ENCODE measurements at places on chromosomes 6 and 20.

GRCh38 chr6:14943116-14943515, 302.8 kb upstream of the JARID2 start:
- no peak for DNase-seq

DNA sequence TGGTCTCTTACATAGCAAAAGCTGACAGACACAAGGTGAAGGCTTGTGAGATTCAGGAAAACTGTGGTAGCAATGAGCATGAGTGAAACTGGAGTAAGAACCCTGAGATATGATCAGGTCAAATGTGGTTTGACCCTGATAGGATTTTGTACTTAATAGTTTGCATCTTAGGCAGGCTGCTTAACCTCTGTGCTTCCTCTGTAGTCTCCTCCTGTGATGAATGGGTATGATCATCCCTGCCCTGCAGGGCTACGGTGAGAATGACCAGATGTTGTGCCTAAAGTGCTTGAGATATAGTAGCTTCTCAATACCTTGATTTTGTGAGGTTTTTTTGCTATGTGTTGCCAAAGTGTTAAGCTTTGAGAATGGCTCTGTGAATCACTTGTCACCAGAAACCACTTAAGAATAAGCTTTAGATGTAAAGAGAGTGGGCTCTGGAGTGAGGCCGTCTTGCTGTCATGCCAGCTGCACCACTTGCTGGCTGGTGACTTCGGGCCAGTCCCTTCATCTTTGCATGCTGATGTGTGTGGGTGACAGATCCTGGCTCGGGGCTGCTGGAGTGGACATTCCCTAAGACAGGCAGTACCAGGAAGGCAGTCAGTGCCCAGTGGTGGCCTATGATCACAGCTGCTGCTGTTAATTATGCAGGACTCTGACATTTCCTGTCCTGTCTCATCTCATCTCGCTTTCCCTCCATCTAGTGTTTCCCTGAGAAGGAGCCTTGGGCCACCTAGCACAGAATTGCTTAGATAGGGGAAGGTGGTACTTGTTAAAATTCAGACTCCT, 254.7 kb downstream of the NFATC2 start:
- DNase-seq: no peak

DNA sequence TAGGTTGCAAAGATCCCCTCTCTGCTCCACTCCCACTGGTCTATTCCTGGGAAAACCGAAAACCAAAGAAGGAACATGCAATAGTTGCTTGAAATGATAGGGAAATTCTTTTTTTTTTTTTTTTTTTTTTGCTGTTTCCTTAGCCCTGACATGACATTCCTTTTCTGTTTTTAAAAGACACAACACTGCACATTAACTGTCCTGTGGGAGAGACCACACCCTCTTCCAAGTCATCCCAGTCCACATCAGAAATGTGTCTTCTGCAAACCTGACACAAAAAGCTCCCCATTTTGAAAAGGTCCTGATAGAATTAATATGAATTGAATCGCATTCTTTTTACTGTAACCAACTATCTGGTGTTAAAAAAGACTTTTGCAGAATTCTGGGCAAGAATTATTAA, 43.4 kb upstream of the RIPOR2 start:
- DNase-seq: no peak

DNA sequence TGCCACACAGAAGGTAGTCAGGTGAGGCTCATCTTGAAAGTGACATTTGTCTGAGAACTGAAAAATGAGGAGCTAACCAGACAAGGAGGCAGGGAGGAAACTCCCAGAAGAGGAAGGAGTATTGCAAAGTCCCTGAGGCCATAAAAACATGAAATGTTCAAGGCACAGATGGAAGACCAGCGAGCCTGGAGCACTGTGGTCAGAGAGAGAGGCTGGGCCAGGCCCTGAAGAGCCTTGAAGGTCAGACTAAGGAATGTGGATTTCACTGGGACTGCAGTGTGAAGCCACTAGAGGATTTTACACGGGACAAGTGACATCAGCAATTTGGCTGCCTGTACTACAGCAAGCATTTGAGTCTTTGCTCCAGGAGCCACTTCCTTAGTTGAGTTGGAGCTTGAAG, 21.1 kb upstream of the TMEM181 start:
- no peak for DNase-seq

DNA sequence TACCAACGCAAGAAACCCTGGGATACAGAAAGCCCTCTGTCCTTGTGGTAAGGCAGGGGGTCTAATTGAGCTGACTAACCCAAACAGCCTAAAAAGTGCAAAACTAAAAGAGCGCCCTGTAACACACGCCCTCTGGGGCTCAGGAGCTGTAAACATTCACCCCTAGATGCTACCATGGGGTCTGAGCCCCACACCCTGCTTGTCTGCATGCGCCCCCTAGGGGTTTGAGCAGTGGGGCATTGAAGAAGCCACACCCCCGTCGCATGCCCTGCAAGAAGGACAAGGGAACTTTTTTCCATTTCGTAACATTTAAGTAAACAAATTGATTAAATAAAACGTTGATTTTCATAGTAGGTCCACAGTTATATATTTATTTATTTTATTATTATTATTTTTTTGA, 616.9 kb upstream of the MAN1A1 start:
- DNase-seq: no peak

DNA sequence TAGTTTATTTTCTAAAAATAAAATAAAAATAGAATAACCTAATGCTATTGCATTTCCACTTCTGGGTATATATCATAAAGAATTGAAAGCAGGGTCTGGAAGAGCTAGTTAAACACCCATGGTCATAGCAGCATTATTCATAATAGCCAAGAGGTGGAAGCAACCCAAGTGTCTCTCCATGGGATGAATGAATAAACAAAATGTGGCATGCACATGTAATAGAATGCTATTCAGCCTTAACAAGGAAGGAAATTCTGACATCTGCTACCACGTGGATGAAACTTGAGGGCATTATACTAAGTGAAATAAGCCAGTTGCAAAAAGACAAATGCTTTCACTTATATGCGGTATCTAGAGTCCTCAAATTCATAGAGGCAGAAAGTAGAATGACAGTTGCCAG, 130.8 kb downstream of the TIAM2 start:
- no peak for DNase-seq

DNA sequence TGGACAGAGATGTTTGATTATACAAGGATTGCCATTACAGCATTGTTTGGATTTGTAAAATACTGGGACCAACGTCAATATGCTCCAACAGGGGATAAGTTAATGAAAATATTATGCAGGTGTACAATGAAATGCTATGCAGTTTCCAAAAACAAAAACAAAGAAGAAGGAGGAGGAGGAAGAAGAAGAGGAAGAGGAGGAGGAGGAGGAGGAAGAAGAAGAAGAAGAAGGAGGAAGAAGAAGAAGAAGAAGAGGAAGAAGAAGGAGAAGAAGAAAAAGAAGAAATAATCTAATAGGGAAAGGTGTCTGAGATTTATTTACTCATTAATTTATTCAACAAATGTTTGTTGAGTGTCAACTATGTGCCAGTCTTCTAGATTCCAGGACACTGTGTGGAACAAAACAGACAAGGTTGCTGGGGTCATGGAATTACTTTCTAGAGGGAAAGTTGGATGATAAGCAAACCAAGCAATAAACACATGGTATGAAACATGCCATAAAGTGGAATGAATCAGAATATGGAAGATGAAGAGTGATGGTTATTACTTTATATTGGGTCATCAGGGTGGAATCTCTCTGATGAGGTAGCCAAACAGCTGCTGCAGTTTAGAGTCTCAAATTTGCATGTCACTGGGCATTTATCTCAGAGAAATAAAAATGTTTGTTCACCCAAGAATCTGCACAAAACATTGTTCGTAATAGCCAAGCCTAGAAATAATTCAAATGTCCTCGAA, 6.3 kb upstream of the TRIM27 start:
- DNase-seq: no peak

DNA sequence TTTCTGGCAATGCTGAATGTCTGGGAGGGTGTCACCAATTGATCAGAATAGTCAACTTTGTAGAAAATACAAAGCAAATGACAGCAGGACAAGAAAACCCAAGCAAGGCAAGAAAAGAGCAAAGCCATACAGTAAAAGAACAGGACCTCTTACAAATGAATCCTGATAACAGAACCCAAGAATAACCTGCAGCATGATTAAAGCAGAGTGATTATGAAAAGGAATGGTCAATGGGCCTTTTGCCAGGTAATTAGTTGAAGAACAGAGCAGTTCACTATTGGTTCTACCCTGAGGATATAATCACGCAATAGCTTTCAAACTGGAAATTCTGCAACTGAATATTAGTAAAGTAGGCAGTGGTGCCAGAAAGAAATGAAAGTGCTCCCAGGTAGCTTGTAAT, 319.8 kb downstream of the FRK start:
- no peak for DNase-seq

GRCh38 chr6:75204959-75205775, 686 bp downstream of the COL12A1 start:
- DNase-seq: peak; percentile 55
